Stimulated activated CD4-positive, alpha-beta T cell treated with anti-CD3 and anti-CD28 coated beads, Interleukin-15, amount 100 ng/mL, for 1 hour (primary cell): ENCODE measurements at places on chromosomes 12 and 14.

GRCh38 chr14:61122862-61123261 lies 141.8 kb downstream of the SLC38A6 start:
- DNase-seq = no peak

GRCh38 chr12:84069198-84069597 lies 843.4 kb downstream of the SLC6A15 start:
- DNase-seq = no peak

DNA sequence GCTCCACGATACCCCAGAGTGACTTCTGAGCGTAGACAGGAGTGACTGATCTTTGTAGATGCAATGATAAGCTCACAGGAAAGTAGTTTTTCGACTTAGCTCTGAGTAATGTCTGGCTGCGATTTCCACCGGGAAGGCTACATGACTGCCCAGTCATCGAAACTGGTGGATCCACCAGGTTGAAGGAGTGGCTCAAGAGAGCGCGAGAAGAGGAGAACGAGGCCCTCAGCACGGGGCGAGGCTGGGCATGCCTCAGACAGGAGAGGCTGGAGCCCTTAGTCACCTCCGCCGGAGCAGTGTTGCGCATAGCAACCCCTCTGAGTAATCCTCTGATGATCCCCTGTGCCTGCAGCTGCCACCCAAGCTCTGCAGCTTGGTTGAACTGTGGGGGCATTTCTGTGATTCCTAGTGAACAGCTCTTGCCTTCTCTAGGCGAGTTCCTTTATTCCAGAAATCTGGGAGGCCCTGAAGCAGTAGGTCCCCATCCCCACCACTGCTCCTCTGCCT lies 25.6 kb downstream of the ELK3 start:
- no peak for DNase-seq

DNA sequence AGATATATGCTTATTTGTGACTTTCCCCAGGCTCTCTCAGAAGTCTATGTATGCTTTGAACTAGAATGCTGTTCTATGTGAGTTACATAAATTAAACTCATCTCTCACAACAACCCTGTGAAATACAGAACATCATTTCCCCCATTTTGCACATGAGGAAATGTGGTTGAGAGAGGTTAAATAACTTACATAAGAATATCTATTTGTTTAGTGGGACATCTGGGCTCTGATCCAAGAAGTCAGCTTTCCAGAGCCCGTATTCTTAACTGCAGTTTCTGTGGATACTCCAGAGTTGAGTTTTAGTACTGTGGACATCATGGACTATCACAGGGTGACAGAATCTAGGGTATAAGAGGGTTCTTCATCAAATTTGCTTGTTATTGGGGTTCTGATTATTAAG lies 242.5 kb upstream of the ARHGAP5 start:
- no peak for DNase-seq

DNA sequence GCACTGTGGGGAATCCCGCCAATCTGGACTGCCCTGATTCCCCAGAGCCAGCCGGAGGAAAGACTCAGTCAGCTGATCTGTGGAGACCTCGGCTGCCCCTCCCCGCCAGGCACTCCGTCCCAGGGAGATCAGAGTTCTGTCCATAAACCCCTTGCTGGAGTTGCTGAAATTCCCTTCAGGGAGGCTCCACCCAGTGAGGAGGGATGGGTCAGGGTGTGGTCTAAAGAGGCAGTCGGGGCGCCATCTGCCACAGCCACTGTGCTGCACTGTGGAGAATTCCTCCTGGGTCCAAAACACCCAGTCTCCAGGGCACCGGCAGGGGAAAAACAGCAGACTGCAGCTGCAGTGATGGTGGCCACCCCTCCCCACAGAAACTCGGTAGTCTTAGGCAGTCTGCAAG lies 1922.3 kb upstream of the FLRT2 start:
- no peak for DNase-seq

- DNase-seq = no peak
Measured at GRCh38 chr12:43011383-43011926, 421.9 kb upstream of the PRICKLE1 start.

GRCh38 chr14:56895154-56895553 lies 84.9 kb upstream of the OTX2 start:
- no peak for DNase-seq

- no peak for DNase-seq
Measured at GRCh38 chr12:77122236-77122635, 56.9 kb upstream of the E2F7 start.

GRCh38 chr12:127106041-127106440 lies 1160.9 kb upstream of the TMEM132C start:
- no peak for DNase-seq

DNA sequence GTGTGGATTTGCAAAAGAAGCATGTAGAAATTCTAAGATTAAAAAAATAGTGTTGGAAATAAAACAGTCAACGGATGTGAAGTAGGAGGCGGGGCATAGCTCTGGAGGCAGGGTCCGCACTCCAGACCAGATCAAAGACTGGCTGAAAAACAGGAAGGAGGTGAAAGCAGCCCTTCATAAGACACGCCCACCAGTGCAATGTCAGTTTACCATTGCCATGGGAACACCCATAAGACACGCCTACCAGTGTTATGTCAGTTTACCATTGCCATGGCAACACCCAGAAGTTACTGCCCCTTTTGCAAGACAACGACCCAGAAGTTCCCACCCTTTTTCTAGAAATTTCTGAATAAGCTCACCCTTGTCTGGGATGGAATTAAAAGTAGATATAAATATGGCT lies 87.1 kb downstream of the FZD10 start:
- DNase-seq = no peak

GRCh38 chr12:12521888-12522287 lies 40.8 kb downstream of the DUSP16 start:
- no peak for DNase-seq

DNA sequence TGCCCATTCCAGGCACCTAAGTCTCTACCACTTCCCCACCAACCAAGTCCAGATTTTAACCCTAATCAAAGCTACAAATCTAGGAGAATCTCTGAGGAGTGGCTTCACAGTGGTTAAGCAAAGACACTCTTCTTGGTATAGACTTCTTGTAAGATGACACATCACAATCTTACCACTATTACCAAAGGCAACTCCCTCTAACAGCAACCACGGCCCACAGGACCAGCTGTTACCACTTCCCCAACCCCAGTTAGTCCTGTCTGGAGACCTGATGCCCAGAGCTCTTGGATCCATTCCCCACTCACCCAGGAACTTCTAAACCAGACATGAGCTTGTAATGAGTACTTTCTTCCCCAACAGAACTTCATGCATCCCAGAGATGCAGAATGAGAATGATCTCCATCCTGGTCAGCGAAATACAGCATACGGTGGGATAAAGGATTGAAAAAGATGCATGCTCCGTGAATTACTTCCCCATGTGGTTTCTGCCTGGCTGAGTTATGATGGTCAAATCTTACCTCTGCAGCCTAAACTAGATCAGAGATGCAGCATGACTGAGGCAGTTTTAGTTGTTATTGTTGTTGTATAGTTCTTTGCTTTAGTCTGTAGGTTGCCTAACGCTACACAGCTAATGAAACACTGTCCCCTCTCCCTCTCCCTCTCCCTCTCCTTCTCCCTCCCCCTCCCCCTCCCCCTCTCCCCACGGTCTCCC lies 87.7 kb upstream of the FOXN3 start:
- no peak for DNase-seq

GRCh38 chr12:47828008-47828975 lies 8.6 kb upstream of the HDAC7 start:
- DNase-seq = no peak

- DNase-seq = no peak
Measured at GRCh38 chr14:94382716-94383596, 5.4 kb downstream of the SERPINA1 start.

- no peak for DNase-seq
Measured at GRCh38 chr14:61569812-61570548, 125.3 kb upstream of the HIF1A start.

DNA sequence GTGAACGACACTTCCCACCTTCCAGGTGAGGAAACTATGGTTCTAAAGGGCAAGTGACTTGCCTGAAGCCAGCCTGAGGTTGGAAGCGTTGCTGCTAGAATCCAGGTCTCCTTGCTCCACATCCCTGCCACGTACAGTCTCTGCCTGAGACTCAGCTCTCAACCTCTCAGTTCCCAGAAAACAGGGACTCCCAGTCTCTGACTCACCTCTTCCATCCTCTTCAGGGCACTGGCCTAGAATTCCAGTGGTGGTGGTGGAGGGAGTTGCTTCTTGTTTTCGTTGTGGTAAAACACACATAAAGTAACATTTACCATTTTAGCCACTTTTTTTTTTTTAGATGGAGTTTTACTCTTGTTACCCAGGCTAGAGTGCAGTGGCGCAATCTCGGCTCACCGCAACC lies 7.3 kb downstream of the GPR68 start:
- DNase-seq = no peak

DNA sequence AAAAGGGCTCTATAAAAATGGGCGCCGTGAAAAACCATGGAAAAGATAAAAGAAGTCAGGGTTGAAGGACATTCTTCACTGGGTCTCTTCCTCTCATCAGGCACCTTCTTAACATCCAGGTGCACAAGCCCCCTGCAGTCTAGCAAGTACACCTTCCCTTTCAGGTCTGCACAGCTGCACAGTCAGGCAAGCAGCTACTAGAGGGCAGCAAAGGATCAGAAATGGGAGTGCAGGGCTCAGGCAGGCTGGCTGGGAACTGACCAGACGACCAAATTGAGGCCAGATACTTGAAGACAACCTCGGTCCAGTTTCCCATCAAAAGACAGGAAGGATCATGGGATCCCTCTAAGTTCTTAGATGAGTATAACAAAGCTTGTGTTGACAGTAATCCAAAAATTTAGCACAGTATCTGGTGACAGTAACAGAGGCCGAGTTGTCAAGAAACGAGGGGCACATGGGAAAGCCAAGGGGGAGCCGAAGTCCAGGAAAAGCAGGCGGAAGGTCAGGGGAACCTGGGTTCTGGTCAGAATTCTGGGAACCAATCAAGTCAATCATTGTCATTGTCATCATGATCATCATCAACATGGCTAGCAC lies 10.1 kb upstream of the GRIP1 start:
- no peak for DNase-seq

DNA sequence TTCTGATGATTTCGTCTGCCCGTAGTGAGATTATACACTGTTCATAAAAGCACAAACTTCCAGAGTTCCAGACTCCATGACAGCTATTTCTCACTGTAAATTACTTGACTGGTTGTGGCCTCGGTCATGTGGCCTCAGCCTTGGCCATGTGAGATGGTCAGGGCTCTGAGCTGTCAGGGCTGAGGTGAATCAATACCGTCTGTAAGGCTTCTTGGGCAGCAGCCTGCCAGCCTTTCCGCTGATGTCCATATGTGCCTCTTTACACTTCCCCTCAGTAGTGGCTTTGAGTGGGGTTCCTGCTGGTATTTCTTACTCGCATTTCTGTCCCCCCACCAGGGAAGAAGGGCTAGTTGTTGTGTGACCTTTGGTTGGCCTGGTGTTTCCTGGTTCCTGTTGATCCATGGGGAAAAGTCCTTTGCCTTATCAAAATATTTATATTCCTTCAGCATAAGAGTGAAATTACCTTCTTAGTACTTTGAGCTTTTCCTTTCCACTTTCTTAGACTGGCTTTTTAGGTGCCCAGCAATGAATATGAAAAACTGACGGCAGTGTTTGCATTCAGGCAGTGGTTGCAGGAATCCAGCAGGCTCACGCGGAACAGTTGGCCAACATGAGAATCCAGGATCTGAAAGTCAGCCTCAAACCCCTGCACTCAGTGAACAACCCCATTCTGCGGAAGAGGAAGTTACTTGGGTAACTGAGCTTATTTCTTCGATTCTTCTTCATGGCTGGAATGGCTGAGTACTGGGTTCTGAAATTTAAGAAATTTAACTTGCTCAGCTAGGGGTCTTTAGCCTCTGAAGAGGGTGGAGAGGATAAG lies 46.1 kb downstream of the MAPKAPK5 start:
- no peak for DNase-seq

DNA sequence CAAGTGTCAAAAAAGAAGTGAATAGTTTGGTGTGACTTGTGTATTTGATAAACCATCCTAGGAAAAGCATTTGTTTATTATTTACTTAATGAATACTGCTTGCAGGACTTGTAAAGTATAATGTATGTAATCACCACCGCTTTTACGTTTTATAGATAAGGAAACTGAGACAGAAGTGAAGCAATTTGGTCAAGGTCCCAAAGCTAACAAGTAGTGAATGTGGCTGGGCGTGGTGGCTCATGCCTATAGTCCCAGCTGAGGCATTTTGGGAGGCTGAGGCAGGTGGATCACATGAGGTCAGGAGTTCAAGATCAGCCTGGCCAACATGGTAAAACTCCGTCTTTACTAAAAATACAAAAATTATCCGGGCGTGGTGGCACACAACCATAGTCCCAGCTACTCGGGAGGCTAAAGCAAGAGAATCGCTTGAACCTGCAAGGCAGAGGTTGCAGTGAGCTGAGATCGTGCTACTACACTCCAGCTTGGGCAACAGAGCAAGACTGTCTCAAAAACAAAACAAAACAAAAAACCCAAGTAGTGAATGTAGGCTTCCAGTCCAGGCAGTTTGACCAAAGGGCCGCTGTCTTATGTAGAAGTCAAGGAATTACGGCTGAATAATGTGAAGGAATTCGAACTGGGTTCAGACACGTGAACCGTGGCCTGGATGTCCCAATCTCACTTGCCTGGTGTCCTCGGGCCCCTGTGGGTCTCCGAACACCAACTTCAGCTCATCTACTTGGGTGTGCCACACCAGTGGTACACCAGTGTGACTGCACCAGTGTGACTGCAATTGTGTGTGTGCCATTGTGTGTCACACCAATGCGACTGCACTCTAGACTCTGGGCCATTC lies 88.3 kb upstream of the MED13L start:
- DNase-seq = no peak

- DNase-seq = no peak
Measured at GRCh38 chr12:85357609-85358008, 77.6 kb downstream of the ALX1 start.

DNA sequence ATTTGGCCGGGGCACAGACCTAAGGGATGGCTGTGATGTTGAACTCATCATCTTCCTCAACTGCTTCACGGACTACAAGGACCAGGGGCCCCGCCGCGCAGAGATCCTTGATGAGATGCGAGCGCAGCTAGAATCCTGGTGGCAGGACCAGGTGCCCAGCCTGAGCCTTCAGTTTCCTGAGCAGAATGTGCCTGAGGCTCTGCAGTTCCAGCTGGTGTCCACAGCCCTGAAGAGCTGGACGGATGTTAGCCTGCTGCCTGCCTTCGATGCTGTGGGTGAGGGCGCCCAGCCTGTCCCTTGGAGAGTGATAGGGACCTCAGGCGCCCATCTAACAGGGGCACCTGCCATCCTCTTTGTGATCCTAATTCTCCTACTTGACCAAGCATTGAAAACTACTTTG lies 12.4 kb downstream of the OAS3 start:
- no peak for DNase-seq

GRCh38 chr14:25052385-25052784 lies 2.4 kb upstream of the STXBP6 start:
- no peak for DNase-seq

GRCh38 chr12:6542209-6543009 lies 8.1 kb downstream of the GAPDH start:
- no peak for DNase-seq
